CD4-positive, alpha-beta T cell treated with Interleukin-15 for 4 hours (primary cell): ENCODE measurements at places on chromosomes 12 and 14.

- no peak for DNase-seq
Measured at GRCh38 chr12:122111089-122111641, 32.6 kb downstream of the MLXIP start.

- DNase-seq = peak; percentile 27
Measured at GRCh38 chr12:74538491-74539258, 1.0 kb downstream of the ATXN7L3B start.

GRCh38 chr12:52200086-52200780 lies 8.4 kb upstream of the KRT80 start:
- no peak for DNase-seq

DNA sequence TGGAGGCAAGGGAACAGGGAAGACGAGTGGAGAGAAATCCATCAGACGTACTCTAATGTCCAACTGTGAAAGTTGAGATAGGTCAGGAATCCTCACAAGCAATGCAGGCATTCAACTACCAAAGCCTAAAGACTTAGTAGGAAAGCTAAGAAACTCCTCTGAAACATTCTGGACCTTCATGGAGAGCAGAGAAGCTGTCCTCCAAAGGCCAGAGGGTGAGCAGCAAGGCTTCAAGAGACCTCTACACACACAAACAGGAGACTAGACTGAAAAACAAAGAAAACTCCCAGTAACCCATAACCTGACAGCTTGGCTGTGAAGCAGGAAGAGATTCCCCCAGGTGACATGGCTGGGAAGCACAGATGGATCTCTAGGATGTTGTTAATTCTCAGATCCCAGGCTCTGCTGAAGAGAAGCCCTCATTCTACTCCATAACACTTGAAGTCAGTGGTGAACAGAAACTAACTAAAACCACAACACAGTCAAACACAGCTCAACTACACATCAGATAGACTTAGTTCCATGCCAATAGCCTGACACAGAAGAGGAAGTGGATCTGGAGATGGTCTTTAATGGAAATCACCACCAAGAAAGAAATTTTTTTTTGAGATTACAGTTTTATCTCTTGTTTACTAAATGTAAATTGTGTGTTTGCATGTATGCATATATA lies 23.2 kb upstream of the LYZ start:
- no peak for DNase-seq

DNA sequence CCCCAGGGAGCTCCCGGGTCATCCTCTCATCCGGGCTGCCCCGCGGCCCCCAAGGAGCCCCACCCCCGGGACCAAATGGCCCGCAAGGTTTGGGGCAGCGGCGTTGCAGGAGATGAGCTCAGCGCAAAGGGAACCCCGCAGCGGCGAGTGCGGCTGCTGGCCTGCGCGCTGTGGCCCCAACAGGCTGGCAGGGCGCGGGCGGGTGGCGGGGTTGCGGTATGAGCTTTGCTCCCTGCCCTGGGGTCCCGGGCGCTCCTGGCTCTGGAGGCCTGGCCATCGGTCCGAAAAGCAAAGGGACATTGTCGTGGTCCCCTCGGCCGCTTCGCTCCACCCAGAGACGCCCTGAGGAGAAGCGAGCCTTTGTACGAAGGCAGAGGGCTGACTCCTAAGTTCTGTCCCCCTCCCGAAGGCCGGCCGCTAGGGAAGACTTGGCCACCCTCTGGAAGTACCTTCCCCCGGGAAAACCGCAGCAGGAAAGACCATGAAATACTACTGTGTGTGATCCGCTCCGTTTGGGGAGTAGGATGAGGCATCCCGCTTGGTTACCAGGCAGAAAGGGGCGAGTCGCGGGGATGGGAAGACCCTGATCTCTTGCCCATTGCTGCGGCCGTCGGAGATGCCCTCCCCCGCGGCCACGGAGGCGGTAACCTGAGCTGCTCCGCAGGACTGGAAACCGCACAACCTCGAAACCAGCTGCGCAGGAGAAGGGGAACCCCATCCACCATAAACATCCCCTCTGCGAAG lies 620 bp upstream of the NID2 start:
- no peak for DNase-seq

- DNase-seq = no peak
Measured at GRCh38 chr12:128797119-128798118, 26.3 kb downstream of the SLC15A4 start.

DNA sequence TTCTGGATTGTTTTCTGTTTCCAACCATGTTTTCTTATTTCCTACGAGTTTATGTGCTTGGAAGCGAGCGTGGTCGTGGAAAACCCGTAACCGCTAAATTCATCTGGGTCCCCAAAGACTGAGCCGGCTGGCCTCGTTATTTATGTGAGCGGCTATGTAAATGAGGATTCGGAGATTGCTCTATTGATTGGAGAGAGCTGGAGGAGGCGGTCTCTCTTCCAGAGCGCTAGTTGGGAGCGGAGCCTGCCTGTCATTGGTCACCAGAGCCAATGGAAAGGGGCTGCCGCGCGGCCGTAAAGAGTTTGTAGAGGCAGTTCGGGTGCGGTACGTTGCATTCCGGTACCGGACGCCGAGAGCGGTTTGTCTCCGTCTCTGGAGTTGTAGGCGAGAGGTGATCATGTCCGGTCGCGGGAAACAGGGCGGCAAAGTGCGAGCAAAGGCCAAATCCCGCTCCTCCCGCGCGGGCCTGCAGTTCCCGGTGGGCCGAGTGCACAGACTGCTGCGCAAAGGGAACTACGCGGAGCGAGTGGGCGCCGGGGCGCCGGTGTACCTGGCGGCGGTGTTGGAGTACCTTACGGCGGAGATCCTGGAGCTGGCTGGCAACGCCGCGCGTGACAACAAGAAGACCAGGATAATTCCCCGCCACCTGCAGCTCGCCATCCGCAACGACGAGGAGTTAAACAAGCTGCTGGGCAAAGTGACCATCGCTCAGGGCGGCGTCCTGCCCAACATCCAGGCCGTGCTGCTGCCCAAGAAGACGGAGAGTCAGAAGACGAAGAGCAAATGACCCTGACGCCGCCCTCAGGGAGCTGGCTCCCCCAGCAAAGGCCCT lies 29.0 kb downstream of the WBP11 start:
- DNase-seq = peak; percentile 93

GRCh38 chr12:105214148-105214547 lies 21.8 kb downstream of the APPL2 start:
- DNase-seq = no peak

DNA sequence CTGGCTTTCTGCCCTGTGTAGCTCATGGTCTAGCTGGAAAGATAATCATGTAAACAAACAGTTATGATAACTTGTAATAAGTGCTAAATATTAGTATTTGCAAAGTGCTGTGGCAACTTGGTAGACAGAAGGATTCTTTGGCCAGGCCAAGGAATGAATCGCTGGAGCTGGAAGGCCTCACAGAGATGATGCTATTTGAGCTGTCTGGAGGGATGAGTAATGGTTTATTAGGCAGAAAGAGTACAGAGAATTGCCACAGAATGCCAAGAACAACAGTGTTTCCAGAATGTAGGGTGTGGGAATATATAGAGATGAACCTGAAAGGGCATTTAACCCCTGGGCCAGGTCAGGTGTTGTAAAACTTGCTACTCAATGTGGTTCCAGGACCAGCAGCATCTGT lies 27.6 kb downstream of the OTX2 start:
- DNase-seq = no peak

GRCh38 chr12:107598906-107599305 lies 86.7 kb upstream of the PWP1 start:
- no peak for DNase-seq

DNA sequence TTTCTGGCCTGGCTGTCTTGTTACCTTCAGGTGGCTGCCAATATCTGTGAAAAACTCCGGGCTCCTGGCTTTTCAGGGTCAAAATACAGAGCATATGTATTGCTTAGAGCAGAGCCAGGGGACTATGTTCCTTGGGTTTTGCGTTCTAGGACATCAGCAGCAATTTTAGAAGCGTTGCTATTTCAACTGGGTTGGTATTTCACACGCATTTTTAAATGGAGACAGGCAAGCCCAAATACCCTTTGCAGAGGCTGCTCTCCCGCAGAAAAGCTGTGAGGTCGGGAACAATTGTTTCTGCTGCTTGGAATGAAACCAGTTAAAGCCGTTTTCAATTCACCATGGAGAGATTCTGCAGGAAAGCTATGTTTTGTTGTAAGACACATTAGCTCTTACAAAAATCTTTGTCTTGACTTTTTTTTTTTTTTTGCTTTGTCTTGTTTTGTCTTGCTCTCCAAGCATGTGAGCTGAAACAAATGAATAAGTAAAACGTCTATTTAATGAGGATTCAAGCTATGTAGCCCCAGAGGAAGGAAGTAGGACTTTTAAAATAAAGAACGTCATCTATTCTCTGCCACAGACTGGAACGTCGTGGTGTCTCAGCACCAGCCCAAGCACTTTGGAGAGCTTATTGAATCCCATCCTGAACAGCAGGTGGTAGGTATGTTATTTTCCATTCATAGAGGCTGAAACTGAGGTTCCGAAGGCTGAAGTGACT lies 181.0 kb upstream of the TBX3 start:
- DNase-seq = no peak

DNA sequence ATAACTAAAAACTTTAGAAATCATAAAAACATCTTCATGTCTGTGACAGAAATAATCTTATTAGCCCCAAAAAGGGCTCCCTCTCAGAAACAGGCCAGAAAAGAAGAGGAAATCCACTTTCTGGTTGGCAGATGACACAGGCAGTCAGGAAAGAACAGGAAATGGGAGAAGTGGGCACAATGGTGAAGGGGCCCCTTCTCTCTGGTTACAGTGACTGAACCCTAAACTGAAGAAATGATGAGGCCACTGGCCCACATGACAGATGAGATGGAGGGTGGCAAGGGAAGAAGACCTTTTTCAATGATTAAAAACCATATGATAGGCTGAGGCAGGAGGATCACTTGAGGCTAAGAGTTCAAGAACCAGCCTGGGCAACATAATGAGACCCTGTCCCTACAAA lies 21.1 kb downstream of the TCTN1 start:
- DNase-seq = no peak

DNA sequence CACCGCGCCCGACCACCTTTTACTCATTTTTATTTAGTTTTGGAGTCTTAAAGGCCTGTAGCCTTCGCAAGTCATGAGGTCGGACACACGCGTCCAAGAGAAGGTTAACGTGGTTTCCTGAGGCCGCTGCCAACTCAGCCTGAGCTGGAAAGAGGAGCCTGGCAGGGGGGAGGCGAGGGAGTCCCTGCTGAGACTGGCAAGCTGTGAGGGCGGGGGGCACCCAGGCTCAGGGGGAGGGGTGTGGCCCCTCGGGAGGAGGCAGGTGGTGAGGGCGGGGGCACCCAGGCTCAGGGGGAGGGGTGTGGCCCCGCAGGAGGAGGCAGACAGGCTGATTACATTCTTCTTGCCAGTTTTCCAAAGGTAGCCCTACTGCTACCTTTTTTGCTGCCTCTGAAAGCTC lies 143.2 kb downstream of the PIWIL1 start:
- DNase-seq = no peak

GRCh38 chr14:35689000-35689460 lies 120.1 kb downstream of the RALGAPA1 start:
- no peak for DNase-seq

DNA sequence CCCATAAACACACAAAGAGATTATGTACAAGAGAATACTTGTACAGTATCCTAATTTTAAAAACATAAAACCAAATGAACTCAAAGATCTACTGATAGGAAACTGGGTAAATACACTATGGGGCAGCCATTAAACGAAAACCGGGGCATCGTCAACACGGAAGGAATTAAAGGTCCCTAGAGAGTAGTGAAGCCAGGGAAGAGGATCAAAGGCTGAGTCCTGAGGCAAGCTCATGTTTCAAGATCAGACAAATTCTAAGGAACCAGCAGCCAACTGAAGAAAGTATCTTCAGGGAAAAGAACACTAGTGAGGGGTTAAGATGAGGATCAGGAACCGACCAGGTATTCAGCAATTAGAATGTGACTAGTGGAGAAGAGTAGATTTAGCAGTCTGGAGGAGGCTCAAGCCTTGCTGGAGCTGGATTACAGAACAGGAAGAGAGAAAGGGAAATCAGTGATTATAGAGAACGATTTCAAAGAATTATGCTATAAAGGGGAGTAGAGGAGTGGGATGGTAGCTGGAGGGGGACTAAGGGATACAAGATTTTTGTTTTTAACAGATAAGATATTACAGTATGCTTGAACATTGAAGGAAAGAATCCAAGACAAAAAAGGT lies 23.7 kb downstream of the SEL1L start:
- DNase-seq = no peak

- DNase-seq = no peak
Measured at GRCh38 chr14:86541972-86542371, 1012.0 kb downstream of the FLRT2 start.

- DNase-seq = no peak
Measured at GRCh38 chr12:3928538-3929184, 55.5 kb upstream of the PARP11 start.

- no peak for DNase-seq
Measured at GRCh38 chr12:3230758-3231375, 153.7 kb downstream of the TSPAN9 start.

GRCh38 chr14:106802413-106803364 lies 1276.3 kb downstream of the TMEM121 start:
- no peak for DNase-seq

- DNase-seq = no peak
Measured at GRCh38 chr12:131434208-131435125, 276.4 kb upstream of the SFSWAP start.

DNA sequence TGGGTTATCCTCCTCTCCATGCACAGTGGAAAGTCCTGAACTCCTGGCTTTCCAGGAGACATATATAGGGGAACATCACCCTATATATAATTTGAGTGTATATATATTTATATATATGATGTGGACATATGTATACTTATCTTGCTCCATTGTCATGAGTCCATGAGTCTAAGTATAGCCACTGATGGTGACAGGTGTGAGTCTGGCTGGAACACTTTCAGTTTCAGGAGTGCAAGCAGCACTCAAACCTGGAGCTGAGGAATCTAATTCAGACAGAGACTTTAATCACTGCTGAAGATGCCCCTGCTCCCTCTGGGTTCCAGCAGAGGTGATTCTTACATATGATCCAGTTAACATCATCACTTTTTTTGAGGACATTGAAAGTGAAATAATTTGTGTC lies 4.4 kb downstream of the SSTR1 start:
- DNase-seq = no peak

- no peak for DNase-seq
Measured at GRCh38 chr12:106645074-106645421, 62.2 kb downstream of the RFX4 start.

GRCh38 chr12:26271889-26272492 lies 76.6 kb downstream of the SSPN start:
- no peak for DNase-seq

DNA sequence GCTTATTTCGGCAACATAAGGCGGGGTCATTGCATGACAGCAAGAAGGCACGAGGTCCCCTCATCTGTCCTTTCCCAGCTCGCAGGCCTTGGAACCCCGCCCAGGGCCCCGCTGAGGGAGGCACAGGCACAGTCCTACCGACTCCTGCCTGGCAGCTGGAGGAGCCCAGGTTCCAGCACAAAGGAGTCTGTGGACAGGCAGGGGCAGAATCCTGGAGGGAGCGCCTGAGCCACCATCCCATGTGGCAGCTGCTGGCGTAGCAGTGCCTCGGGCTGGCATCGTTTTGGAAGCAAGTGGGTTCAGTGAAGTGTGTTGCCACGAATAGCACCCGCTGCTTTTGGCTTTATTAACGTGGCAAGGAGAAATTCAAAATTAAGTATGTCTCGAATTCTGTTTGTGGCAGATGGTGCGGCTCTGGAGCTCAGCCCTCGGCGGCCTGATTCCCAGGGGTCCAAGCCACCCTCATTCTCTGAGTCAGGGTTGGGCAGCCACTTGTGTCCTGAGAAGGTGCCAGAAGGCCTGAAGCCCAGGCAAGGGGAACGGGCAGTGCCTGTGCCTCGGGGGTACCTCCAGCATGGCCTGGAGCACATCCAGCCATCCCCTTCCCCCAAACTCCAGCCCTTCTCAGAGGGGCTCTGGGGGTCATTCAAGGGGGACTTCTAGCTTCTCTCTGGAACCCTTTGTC lies 35.9 kb downstream of the SLC8B1 start:
- no peak for DNase-seq

GRCh38 chr12:5399266-5399665 lies 32.6 kb upstream of the NTF3 start:
- DNase-seq = no peak
